Hindlimb muscle (tissue), 1 donor: ENCODE measurements at places on chromosomes 6 and 20. TPM values are rescaled to one million over a fixed set of nuclear protein-coding genes. Genes with fewer than 3 reads are reported as not detected.

GRCh38 chr6:38459291-38459690, 180.4 kb downstream of the BTBD9 start:
- no peak for DNase-seq

DNA sequence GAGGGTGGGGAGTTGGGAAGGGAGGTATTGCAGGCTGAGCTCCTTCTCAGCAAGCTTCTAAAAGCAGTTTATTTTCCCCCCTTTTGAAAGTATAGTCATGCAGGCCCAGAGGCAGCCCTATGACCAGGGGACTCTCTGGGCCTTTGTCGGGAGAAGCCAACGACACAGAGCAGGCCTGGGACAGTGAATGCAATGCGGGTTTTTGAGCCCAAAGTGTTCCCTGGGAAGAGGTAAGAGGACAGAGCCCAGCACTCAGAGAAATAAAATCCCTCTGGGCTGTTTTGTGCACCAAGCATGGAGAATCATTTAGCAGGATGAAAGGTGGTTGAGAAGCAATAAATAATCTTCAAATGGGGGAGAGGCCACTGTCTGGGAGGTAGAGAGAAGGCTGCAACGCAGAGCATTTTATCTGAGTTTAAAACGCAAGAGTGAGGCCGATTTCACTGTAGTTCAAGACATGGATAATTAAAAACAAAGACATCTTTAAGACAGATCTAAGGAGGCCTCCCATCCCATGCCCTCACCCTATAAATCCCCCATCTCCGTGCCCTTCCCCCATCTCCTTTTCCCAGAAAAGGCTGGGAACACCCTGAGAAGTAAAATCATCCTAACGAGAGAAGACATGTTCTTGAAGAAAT, 237.5 kb downstream of the CDC5L start:
- DNase-seq, result no peak

Gene SMIM8
- 10.7 TPM for polyA plus RNA-seq

Gene THEMIS
- not detected for polyA plus RNA-seq

GRCh38 chr20:55472704-55473103, 532.6 kb downstream of the CBLN4 start:
- DNase-seq, result no peak

DNA sequence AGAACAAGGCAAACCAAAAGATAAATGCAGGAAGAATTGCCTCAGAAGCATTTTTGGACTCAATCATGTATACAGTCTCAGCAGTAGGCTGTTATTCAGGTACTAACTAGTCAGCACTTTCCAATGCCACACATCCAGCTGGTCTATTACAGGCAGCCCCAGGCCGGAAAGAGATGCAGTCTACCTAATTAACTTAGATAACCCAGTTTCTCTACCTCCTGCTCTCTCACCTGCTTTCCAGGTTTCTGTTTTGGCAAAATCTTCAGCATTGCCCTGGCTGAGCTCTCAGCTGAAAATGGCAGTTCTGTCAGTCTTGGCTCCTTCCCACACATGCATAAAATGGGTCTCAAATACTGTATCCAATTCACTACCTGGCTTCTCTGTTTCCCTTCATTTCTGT, 101.3 kb upstream of the UFL1 start:
- no peak for DNase-seq

GRCh38 chr6:10316373-10316721, 98.5 kb downstream of the TFAP2A start:
- no peak for DNase-seq
